ENCODE measurements at places on chromosomes 11 and 22. TPM values are rescaled to one million over a fixed set of nuclear protein-coding genes. Genes with fewer than 3 reads are reported as not detected.

DNA sequence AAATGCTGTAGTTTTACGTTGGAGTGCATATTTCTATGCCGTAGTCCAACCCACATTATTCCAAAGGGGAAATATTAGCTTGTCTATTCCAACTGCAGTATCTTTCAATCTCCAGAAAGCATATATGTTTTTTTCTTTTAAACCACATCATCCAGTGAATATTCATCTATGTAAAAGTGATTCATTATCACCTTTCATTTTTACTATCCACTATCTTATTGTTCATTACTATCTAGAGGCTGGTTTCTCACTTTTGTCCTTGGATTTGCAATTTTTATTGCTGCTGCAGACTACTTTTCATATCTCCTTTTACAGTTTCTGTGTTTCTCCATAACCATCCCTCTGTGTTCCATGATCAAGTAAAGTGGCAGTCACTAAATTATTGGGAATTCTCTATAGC, 1097.2 kb upstream of the TENM4 start:
- ATAC-seq: no peak

GRCh38 chr11:19987331-19987801, 172.9 kb downstream of the DBX1 start:
- no peak for ATAC-seq

DNA sequence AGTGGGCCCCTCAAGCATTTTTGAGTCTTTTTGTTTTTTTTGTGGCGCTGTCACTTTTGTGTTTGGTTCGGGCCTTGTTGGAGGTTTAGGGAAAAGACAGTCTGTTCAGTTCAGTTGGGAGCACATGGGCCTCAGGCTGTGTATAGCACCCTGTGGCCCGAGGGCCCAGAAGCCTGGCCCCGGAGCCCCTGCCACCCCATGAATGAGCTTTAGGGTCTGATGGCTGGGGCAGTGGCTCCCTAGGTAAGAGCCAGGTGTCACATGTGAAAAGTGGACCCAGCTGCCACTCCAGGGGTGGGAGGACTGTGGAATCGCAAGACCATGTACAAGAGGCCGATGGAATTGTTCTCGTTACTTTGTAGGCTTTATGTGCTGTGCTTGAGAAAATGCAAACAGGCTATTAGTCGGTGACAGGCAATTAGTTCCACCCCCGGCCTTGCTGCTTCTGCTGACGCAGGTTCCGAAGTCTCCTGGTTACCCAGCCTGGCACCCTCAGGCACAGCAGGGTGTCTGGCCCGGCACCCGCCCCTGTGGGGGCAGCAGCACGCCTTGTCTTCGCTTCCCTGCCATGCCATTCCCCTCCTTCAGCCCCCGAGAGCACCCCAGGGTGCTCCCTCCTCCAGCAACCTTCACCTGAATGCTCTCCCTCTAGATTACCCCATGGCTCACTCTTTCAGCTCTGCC, 38.2 kb upstream of the PARVG start:
- no peak for ATAC-seq

- ATAC-seq: no peak
These were observed 5.6 kb upstream of the GLYATL1 start for GRCh38 chr11:58933661-58934060.

DNA sequence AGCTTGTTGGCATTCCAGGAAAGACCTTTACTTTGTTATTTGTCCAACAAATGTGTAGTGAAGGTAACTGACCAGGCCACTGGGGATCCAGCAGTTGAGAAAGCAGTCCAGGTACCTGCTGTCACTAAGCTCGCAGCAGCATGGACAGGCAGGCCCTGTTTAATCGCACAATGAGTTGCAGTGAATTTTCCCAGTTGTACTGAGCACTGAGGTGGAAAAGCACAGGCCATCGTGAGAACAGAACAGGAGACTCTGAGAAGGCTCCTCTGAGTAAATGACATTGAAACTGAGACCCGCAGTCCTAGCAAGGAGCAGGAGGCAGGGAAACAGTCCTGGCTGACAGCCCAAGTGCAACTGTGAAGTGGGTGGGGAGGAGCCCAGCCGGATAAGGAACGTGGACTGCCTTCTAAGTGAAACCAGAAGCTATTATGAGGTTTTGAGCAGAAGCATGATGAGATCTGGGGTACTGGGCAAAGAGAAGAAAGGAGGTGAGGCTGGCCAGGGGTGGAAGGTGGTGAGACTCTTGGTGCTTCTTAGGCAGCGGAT, 39.8 kb upstream of the CDON start:
- ATAC-seq: no peak

GRCh38 chr11:29962243-29962642, 54.6 kb downstream of the KCNA4 start:
- ATAC-seq: no peak

DNA sequence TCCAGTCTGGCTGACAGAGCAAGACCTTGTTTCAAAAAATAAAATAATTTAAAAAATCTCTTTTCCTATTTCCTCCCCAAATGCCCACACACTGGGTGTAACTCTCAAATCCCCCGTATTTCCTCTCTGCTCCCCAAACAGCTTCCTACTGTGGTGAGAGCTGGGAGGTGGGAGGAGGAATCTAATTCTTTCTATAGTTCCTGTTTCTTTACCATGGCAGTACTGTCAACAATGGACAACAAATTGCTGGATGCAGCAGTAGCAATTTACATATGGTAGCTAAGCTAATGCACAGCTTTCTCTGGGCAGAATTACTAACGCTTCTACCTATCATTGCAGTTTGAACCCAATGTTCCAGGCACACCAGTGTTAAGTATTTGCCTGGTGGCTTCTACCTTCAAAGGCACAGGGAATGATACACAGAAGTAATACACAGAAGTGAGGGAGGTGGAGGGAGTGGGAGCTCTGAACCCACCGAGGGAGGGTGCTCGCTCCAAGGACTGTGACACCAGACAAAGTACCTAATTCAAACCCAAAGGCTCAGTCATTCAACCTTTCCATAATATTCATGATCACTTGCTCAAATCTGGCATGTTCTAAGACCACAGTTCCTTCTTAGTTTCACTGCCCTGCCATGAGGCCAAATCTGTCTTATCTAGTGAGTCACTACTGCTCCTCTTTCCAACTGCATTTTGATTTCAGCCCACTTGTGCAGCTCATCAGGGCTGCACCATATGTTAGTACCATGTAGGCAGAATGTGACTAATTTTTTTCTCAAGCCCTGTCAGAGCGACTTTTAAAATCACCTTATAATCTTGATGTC, 37.9 kb downstream of the CELF1 start:
- peak; percentile 97 for ATAC-seq

- no peak for ATAC-seq
These were observed 350.7 kb downstream of the LARGE1 start for GRCh38 chr22:33569559-33569958.

GRCh38 chr11:78194490-78194889, 5.8 kb downstream of the USP35 start:
- peak; percentile 58 for ATAC-seq

GRCh38 chr22:27443306-27443705, 358.2 kb downstream of the MN1 start:
- no peak for ATAC-seq

DNA sequence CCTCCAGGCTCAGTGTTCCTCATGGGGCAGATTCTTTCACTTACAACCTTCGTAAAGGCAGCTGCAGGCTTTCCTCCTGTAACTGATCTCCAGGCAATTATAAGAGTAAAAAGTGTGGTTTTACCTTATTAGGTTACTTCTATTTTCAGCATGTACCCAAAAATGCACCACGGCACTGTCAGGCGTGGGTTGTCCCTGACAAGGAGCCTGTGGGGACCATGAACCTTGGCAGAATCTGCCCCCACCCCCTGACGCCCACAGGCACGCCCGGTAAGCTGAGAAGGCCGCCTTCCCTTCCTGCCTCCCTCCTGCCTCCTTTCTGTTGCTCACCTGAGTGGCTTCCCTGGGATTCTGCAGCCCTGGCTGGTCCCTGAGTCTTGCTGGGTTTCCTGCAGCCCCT, 1383.3 kb downstream of the TBC1D22A start:
- ATAC-seq: no peak

DNA sequence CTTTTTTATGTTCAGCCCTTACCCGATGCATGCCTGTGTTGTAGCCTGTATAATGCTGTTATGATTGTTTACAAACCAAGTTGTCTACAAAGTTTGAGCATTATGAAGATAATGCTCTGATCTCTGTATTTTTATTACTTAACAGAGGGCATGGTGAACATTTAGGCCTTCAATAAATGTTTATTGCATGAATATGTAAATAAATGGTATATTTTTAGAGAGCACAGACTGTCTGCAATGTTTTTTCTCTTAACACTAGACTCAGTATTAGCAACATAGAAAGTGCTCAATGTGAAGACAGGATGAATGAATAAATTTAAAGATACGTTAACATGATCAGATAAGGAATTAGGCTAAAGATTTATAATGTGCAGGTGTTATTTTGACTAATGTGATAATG, 130.9 kb downstream of the UVRAG start:
- ATAC-seq: no peak

The CFAP300 gene
- total RNA-seq: not detected

The TRIM29 gene
- total RNA-seq: not detected

The CD3E gene
- 338 TPM for total RNA-seq

The ELMOD1 gene
- total RNA-seq: not detected

The VWCE gene
- 8.6 TPM for total RNA-seq

The PLAAT2 gene
- not detected for total RNA-seq
